ENCODE measurements at places on chromosomes 7 and 10. TPM values are rescaled to one million over a fixed set of nuclear protein-coding genes. Genes with fewer than 3 reads are reported as not detected.

Gene FXYD4
- not detected for total RNA-seq

GRCh38 chr10:43395571-43396060 lies 13.4 kb downstream of the HNRNPF start:
- peak; percentile 48 for DNase-seq

GRCh38 chr10:114713525-114714090 lies 55.5 kb upstream of the ABLIM1 start:
- no peak for DNase-seq

Gene PPP1R3A
- not detected for total RNA-seq

DNA sequence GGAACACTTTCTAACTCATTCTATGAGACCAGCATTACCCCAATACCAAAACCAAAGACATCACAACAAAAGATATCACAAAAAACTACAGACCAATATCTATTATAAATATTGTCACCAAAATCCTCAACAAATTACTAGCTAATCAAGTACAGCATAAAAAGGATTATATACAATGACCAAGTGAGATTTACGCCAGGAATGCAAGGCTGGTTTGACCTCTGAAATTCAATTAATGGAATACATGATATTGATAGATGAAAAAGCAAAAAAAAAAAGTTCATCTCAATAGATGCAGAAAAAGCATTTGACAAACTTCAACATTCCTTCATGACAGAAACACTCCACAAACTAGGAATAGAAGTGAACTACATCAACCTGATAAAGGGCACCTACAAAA lies 175.3 kb downstream of the LCOR start:
- DNase-seq = no peak

DNA sequence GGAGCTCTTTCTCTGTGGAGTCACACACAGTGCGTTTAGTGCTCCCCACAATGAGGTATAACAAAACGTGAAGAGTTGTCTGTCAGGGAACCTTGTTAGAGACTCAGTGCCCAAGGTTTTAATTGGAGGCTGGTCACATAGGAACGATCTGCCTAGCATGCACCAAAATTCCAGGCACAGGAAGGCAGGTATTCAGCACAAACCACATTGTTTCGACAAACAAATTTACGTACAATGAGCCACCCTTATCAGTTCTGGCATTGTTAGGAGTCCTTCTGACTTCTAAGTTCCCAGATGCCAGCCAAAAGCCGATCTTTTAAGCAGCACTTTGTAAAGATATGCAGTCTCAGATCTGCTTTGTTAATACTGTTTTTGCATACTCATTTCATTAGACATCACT lies 414.2 kb upstream of the MTPN start:
- no peak for DNase-seq

DNA sequence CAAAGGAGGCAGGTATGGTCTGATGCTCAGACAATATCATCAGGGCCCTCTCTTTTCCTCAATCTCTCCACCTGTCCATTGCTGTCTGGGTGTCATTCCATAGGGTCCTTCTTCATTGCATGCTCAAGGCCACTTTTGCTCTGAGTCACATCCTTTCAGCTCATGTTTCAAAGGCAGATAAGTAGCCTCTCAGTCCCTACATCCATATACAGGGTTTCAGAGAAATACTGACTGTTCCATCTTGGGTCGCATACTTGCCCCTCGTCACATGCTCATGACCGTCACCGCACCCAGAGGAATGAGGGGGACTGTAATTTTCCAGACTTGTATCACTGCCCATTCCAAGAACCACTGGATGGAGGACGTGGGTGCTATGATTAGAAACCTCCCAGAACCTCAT lies 93.4 kb downstream of the FAM107B start:
- no peak for DNase-seq

- DNase-seq = peak; percentile 62
These were observed 37.0 kb upstream of the EGR2 start for GRCh38 chr10:62852961-62853702.

Gene SLC39A12
- not detected for total RNA-seq

Gene HOXA11
- total RNA-seq = not detected

- DNase-seq = no peak
These were observed 80.1 kb downstream of the CABCOCO1 start for GRCh38 chr10:61742812-61743211.

- DNase-seq = no peak
These were observed 4.4 kb downstream of the SPRN start for GRCh38 chr10:133420028-133420427.

DNA sequence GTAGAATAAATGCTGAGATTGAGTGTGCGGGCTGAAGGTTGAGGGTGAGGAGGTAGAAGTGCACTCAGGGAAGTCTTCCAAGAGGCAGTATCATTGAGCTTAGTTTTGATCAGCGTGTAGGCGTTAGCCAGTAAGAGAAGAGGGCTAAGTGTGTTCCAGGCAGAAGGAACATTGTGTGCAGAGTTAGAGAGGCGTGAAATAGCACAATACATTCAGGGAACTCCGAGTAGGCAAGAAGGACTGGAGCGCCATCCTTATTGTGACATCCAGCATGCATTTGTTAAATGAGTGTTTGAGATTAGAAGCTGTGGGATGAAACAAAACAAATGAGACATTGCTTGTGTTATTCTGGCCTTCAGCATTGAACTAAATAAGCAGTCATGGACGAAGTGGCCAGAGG lies 140.9 kb upstream of the MKLN1 start:
- DNase-seq = no peak

DNA sequence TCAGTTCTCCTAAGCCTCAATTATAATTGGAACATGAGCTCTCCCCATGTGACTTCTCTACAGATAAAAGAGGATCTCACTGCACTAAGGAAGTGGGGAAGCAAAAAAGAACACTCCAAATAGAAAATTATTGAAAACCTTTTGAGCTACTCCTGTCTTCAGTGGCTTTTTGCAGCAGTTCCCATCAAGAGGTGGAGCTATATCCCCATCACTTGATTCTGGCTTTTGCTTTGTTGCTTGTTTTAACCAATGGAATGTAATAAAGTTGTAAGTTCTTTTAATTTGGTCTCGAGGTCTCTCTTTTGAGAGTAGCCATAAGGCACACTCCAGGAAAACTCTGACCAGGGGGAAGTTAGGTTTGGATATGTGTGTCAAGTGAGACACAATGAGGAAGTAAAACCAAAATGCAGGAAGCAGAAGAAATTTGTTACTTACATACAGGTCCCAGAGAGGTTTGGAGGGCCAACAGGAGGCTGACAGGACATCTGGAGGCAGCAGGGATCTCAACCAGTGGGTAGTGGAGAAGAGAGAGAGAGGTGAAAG lies 569.4 kb downstream of the HTR7 start:
- DNase-seq = no peak

GRCh38 chr7:103727982-103728610 lies 261.4 kb downstream of the RELN start:
- DNase-seq = no peak

DNA sequence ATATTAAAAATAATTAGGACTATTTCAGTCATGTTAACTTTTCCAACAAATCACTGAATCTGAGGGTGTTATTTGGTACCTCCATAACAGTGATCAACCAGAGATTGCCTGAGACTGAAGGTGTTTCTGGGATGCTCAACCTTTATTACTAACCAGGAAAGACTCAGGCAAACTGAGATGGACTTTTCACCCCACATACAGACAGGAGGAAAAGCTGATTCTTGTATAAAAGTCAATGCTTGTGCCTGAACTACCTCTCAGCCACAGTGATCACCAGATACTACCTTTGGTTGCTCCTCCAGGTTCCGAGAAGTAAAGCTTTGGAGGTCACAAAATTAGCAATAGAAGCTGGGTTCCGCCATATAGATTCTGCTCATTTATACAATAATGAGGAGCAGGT lies 1.9 kb downstream of the AKR1C3 start:
- DNase-seq = no peak

DNA sequence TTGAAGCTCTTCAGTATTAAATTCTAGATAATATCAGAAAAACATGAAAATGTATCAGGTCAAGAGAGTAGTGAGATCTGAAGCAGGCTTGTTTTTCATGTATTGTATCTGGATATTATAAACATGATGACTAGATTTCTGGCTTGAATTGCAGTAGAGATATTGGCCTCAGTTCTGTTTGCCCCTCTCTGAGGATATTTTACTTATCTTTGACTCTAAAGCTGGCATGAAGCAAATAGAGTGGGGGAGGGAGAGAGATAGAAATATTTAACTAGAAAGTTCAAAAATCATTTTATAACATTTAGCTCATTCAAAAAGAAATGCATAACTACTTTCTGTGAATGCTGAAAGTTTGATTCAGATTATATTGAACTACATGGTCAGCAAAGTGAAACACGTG lies 929.7 kb upstream of the KCND2 start:
- DNase-seq = no peak

GRCh38 chr7:95473276-95473985 lies 12.3 kb upstream of the ASB4 start:
- no peak for DNase-seq

- no peak for DNase-seq
These were observed 837 bp downstream of the SLC29A3 start for GRCh38 chr10:71319800-71320392.

- DNase-seq = no peak
These were observed 93.4 kb upstream of the FGL2 start for GRCh38 chr7:77293046-77293445.

GRCh38 chr7:1124816-1125602 lies 35.0 kb downstream of the ZFAND2A start:
- no peak for DNase-seq

Gene RET
- 0.13 TPM for total RNA-seq

DNA sequence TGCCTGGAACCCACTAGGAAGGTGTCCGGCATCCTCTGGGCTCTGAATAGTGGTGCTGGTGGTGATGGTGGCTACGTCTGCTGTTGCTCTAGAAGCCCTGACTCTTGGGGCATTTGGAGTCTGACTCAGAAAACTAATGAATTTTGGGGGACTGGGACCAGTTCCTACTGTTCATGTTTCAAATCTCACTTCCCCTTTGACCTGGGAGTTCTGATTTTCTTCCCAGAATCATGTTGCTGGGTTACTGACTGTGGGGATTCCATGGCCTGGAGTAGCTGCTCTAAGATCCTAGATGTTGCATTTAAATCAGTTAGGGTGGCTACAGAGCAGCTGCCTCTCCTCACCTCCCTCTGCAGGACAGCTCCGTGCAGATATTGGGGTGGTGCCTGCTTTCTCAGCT lies 3.2 kb downstream of the TSPAN33 start:
- no peak for DNase-seq

GRCh38 chr10:6558272-6558671 lies 21.8 kb downstream of the PRKCQ start:
- no peak for DNase-seq

Gene TNS3
- total RNA-seq = not detected

Gene C1QL3
- total RNA-seq = not detected

- DNase-seq = no peak
These were observed 99.1 kb upstream of the SEC61G start for GRCh38 chr7:54858008-54858692.

Gene ANXA8
- total RNA-seq = not detected

DNA sequence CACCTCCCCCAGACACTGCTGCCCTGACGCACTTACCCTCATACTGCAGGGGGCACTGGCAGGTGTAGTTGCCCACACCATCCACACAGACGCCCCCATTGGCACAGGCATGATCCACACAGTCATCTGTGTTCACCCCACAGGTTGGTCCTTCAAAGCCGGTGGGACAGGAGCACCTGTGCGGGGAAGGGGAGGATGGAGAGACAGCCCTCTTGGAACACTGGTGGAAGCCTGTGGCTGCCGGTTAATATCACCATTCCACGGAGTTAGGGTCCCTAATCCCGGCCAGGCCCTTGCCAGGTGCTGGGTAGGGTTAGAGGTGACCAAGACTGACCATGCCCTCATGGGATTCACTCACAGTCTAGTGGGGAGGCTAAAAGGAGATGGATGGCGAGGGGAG lies 171.8 kb downstream of the SLIT1 start:
- no peak for DNase-seq

DNA sequence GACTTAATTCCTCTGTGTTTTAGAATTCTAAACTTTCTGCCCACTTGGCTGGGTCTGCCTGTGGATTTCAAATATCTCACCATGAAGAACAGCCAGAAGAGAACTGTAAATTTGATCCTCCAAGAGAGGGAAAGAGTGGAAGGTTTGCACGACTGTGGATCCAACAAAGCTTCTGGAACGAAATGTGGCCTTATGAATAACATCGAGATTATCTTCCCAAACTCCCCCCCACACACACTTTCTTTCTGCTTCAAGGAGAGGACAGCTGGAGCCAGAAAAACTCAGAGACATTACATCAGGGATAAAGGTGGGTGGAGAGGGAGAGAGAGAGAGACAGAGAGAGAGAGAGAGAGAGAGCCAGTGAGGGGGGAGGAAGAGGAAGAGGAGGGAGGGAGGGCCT lies 570.1 kb upstream of the MGMT start:
- DNase-seq = no peak

DNA sequence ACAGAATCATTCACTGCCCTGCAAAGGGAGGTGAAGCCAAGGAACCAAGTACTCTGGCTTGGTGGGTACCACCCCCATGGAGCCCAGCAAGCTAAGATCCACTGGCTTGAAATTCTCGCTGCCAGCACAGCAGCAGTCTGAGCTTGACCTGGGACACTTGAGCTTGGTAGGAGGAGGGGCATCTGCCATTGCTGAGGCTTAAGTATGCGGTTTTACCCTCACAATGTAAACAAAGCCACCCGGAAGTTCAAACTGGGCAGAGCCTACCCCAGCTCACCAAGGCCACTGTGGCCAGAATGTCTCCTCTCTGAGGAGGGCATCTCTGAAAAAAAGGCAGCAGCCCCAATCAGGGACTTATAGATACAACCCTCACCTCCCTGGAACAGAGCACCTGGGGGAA lies 1050.0 kb upstream of the GHITM start:
- no peak for DNase-seq

- no peak for DNase-seq
These were observed 7.9 kb upstream of the H2BK1 start for GRCh38 chr7:151218170-151218569.

Gene PON1
- not detected for total RNA-seq

DNA sequence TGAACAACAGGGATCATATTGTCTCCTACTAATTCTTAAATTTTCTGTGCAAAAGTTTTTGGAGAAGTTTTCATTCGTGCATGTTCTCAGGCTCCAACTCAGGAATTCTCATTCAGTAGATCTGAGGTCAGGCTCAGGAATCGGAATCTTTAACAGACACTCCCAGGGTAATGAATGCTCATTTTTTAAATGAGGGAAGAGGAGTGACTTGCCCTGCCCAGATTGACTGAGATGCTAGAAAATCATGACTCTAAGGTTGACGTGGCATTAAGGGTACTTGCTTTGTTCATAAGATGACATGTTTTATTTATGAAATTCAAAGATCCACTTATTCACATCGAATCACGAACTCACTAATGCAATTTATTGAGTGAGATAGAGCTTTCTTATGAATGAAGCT lies 196.6 kb upstream of the NPVF start:
- DNase-seq = no peak

DNA sequence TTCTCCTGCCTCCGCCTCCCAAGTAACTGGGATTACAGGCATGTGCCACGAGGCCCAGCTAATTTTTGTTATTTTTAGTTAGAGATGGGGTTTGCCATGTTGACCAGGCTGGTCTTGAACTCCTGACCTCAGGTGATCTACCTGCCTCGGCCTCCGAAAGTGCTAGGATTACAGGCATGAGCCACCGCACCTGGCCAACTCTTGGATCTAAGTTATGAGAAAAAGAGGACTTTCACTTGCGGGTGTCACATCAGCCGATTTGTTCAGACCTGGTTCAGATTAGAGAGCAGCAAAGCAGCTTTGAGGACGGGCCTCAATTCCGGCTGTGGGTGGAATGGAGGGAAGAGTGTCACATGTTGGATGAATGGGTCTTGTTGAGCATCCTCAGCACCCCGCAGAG lies 61.0 kb upstream of the FGFR2 start:
- no peak for DNase-seq
